Activated CD8-positive, alpha-beta memory T cell treated with anti-CD3 and anti-CD28 coated beads for 4 hours (primary cell): ENCODE measurements at places on chromosomes 7 and 10.

GRCh38 chr7:110650328-110650727 is 440.6 kb upstream of the LRRN3 start:
- DNase-seq, result no peak

DNA sequence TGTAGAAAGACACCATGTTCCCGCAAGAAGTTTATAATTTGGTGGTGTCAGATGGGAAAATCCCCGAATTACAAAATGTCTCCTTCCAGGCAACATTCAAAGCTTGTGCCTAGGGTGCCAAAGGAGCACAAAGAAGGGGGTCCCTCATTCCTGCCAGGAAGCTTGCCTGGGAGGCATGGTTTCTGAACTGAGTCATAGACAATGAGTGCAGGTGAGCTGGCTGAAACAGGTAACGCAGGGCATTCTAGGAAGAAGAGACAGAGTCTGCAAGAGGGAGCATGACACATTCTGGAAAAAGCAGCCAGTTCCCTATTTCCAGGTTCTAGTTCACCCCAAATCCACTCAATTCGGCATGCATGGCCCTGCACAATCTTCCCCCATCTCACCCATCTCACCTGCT is 11.9 kb upstream of the CALU start:
- DNase-seq, result no peak

DNA sequence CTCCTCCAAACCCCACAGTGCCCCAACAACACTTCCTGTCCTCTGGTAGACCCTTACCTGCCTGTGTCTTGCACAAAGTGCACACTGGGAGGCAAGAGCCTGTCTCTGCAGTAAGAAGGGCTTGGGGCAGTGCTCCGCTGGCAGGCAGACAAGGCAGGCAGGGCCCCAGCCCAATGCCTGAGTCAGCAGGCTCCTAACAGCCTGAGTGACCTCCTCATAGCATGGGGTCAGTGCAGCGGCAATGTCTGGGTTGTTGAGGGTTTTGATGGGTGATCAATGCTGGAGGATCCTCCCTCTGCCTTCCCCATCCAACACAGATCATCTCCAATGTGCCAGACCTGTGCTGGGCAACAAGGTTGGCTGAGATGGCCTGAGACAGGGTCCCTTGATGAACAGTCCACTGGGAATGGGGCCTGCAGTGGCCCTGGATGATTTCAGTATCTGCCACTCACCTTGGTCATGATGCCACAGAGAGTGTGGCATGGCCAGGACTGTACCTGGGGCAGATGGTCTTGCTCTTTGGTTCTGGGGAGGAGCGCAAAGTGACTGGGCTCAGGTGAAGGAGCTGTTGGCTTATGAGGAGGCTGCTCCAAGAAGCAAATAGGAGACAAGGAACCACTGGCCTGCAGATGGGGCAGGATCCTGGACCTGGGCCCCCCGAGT is 55.6 kb upstream of the CAMK2B start:
- no peak for DNase-seq

DNA sequence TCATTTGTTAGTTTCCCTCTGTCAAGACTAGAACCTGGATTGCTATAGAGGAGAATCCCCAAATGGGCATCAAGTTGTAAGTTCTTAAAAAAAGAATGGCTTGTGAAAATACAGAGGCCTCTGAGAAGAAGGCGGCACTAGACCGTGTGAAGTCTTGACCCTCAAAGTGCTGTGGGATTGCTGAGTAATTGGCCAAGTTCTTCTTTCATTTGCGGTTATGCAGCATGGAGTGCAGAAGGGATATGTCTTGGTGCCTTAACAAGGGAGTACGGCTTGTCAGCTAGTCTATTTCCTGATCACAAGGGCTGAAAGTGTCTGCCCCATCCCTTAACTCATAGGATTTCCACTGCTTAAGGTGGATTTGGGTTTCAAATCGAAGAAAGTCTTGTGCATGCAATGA is 81.2 kb downstream of the MKX start:
- no peak for DNase-seq

DNA sequence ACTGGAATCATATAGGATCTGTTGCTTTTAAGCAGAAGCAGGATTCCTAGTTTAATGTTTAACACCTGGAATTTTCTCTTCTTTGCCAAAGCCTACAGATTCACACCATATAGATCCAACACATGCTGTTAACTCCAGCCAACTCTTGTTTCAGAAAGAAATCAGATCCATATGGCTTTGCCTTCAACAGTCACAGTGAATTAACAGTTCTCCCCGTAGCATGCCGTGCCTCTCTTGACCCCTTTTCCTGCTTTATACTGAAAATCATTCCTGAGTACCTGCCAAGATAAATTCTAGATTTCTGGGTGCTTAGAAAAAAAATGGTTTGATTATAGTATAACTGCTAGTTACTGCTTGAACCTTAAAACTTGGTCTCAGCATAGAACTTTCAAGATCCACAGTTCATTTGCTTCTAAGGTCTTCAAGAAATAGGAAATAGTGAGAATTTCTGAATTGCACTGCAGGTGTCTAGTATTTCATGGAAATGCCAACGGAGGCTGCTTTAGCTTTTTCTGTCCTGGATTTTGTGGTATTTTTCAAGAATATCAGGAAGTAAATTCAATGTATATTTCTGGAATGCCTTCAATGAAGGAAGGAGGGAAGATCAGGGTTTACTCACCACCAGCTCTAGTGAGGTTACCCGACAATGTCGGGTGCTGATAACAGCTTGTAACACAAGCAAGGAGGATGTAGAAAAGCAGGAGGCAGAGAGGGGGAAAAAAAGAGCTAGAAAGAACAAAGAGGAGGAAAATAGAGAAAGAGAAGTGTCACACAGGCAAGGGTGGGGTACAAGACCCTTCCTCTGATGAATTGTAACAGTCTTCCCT is 6.6 kb downstream of the AASS start:
- DNase-seq, result no peak

GRCh38 chr7:139702313-139702731 is 75.5 kb downstream of the HIPK2 start:
- DNase-seq, result no peak

DNA sequence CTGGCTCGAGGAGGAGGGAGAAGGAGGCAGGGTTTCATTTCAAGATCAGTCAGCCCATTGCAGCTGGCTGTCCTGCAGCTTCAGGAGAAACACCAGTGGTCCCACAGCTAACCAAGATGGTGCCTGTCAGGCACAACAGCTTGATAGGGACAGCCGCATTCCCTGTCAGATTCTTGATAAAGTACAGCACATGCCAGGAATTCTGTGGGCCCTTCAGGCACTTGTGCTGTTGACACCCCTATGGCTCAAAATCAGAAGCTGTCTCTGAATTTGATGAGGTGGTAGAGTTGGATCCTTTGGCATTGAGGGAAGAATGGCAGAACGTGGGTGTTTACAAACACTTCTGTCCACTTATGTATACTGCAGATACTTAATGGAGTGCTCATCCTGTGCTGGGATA is 354.3 kb downstream of the KCNMA1 start:
- no peak for DNase-seq

DNA sequence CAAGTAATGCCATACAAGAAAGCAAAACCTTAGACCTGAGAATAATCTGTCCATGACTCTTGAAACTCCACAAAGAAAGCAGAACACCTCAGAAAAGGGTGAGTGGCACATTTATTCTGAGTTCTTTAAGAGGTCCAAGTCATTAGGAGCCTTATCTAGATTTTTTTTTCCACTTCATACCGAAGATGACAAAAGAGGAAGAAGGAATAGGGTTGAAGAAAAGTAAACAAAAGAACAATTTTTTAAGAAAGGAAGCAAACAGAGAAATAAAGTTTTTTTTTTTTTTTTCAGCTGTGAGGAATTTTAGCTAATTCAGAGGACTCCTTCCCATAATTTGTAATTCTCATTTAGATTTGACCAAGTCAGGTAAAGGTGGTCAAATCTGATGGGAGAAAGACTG is 13.1 kb upstream of the MTPN start:
- no peak for DNase-seq

DNA sequence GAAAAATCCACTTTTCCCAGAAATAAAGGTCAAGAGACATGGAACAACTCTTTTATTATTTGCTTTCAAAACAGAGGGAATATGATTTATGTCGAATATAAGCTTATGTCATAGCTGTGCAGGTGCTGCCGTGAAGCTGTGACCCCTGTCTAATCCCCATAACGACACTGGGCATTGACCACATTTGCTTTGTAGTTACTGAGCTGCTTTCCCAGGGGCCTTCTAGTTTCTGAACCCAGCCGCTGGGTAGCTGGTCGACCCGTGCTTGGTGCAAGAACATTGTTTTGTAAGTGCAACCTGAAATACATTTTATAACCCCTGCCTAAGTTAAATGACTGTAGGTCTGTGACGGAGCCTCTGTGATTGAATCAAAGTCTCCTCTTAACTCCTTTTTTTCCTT is 144.9 kb upstream of the HDAC9 start:
- no peak for DNase-seq

- DNase-seq, result no peak
These were observed 94.9 kb upstream of the ABCB5 start for GRCh38 chr7:20520530-20520929.

- no peak for DNase-seq
These were observed 473.6 kb upstream of the C7orf33 start for GRCh38 chr7:148116829-148117403.

GRCh38 chr10:46247808-46248569 is 38.8 kb upstream of the ANTXRL start:
- no peak for DNase-seq
